ENCODE measurements at places on chromosomes 12 and 14.

DNA sequence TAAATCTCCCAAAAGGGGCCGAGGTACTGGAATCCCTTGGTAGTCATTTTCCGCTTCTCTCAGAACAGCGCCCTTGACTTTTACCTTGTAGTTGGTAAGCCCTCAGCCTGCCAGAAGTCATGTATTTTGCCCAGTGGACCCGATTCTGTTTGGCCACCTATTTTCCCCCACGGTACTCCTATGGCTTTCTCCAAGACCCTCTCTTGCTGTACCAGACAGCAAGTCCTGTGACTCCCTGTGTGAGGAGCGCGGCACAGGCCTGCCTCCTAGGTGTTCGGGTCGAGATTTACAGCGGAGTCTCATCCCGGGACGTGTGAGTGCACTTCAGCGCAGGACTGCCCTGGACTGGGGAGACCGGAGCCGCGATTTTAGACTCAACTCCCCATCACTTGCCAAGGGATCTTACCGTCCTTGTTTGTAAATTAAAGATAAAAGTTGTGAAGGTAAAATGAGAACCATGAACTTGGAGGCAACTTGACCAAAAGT, 1.1 kb upstream of the MBD6 start:
- no peak for DNase-seq

DNA sequence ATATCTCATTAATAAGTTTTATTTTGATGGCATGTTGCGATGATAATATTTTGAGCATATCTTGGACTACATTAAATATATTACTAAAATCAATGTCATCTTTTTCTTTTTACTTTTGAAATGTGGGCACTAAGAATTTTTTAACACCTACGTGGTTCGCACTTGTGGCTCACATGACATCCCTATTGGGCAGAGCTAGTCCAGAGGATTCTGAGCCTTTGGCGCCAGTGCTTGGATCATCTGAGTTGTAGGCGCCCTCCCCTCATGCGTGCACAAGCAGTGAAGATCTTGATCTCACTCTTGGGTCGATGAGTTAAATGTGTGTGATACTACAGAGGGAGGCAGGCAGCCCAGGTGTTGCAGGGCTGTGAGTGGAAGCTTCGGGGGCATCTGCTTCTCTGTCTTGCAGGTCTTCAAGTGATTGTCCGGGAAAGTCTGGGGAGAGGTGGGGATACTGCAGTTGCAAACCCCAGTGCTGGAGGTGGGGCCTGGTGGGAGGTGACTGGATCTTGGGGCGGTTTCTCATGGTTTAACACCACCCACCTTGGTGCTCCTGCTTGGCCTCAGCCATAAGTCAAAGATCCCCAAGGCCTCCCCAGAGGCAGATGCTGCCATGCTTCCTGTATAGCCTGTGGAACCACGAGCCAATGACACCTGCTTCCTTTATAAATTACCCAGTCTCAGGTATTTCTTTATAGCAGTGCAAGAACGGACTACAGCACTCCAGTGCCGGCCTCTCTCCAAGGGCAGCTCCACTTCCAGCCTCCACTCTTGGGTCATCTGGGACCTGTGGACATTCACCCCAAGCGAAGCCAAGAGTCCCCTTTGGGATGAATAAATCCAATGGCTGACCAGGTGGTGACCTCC, 46.1 kb upstream of the PPP2R5C start:
- DNase-seq = no peak

DNA sequence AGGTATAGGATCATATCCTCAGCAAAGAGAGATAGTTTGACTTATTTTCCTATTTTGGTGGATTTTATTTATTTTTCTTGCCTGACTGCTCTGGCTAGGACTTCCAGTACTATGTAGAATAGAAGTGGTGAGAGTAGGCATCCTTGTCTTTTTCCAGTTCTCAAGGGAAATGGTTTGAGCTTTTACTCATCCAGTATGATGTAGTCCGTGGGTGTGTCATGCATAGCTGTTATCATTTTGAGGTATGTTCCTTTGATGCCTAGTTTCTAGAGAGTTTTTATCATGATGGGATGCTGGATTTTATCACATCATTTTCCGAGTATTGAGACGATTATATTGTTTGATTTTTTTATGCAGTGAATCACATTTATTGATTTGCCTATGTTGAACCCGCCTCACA, 97.2 kb downstream of the MGAT4C start:
- DNase-seq = no peak

- no peak for DNase-seq
Observed at GRCh38 chr12:26266881-26267280, 71.5 kb downstream of the SSPN start.

DNA sequence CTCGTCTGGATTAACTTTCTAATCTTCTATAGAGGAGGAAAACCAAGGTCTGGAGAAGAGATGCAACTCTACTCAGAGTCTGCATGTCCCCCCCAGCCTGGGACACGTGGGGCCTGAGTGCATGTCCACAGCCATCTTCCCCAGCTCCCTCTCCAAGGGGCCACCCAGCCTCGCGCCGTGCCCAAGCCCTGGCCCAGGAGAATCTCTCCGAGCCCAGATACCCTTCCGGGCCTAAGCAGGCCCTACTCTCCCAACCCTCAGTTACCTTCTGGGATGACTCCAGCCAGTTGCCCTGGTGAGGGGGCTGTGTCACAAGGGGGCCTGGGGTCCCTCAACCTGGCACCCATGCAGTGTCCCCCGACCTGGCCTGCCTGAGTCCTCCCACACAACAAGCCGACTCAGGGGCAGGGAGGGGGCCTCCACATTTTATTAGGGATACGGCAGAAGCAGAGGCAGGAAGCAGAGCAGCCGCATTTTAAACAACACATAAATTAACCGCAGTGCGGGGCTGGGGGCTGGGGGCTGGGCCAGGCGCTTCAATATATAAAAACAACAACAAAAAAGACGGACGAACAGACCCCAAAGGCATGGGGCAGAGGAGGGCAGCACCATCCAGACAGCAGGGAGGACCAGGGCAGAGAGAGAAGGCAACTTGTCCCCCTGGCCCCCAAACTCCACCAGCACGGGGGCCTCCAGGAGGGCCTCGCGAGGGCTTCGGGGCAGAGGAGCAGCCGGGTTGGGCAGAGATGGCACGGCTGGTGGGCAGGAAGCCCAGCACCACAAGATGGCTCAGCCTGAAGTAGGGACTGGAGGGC, 37.3 kb downstream of the NCKAP5L start:
- DNase-seq = no peak

- DNase-seq = no peak
Observed at GRCh38 chr12:112007945-112008344, 5.0 kb downstream of the TMEM116 start.

- no peak for DNase-seq
Observed at GRCh38 chr12:28993720-28994119, 155.4 kb upstream of the FAR2 start.

- DNase-seq = no peak
Observed at GRCh38 chr12:47554046-47554653, 151.7 kb downstream of the RPAP3 start.

GRCh38 chr14:98959410-98959809, 312.6 kb downstream of the BCL11B start:
- DNase-seq = no peak

- no peak for DNase-seq
Observed at GRCh38 chr14:70269582-70269981, 80.8 kb upstream of the SLC8A3 start.

- DNase-seq = no peak
Observed at GRCh38 chr14:99426813-99427346, 53.8 kb downstream of the SETD3 start.

DNA sequence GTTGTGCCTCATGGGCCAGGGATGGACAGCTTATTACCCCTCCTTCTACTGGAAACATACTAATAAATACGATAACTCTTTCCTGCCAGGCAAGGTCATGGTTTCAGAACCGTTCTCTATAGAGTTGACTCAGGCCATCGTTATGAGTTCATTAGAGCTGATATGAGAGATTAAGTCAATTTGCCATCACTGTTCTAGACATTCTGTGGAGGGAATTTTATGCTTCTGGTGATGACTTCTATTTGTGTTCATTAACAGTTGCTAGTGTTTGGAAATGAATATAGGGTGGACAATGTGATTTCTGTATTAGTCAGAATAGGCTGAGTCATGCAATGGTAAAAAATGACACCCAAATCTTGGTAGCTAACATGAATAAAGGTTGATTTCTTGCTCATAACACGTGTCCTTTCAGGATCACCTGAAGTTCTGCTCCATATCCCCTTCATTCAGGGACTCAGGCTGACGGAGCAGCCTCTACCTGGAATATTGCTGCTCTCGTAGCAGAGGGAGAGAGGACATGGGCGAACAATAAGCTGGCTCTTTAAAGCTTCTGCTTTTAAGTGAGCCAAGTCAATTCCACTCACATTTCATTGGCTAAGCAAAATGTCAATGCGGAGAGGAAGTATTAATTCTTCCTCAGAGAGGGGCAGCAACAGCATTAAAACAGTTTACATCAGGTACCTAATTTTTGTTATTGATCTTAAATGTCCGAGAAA, 18.5 kb upstream of the TBPL2 start:
- no peak for DNase-seq

GRCh38 chr14:85532374-85533022, 2.6 kb downstream of the FLRT2 start:
- no peak for DNase-seq

- DNase-seq = no peak
Observed at GRCh38 chr12:81797100-81797499, 38.0 kb upstream of the PPFIA2 start.

- DNase-seq = no peak
Observed at GRCh38 chr14:100107236-100107635, 42.0 kb downstream of the EVL start.

DNA sequence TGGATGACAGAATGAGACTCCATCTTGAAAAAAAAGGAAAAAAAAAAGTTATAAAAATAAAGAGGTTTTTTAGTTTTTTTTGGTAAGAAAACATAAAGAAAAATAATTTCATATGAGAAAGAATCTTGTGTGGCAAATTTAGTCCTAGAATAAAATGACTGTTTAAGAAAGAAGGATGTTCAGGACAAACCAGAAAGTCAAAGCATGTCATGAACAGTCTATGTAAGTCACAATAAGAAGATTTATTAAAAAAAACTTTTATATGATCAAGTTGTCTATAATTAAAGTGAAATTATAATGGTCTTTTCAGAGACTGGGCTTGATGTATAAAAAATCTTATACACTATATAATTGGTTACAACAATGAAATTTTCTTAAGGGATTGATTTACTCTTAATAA, 68.1 kb upstream of the HECTD1 start:
- DNase-seq = no peak

DNA sequence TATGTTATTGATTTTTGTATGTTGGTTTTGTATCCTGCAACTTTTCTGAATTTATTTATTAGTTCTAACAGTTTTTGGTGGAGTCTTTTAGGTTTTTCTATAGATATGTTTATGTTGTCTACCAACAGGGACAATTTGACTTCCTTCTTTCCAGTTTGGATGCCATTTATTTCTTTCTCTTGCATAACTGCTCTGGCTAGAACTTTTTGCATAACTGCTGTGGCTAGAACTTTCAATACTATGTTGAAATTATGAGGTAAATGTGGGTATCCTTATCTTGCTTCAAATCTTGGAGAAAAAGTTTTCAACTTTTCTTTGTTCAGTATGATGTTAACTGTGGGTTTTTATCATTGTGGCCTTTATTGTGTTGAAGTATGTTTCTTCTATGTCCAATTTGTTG, 39.9 kb upstream of the PLBD1 start:
- no peak for DNase-seq

- no peak for DNase-seq
Observed at GRCh38 chr12:101563212-101563611, 31.6 kb upstream of the MYBPC1 start.

DNA sequence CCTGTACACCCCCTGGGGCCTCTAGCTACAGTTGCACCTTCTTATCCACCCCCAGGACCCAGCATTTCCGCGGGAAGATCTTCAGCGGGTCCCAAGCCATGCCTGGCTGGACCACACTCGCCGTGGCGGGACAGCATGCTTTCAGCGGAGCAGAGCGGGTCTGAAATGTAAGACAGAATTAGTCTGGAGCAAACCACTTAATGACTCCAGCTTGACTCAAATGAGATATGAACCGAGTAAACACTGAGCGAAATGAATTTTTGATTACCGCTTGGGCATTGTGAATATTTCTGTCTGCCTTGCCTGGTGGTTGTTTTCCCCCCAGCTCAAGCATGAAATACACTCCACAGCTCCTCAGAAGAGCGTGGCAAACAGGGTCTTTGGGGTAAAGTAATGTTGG, 60.8 kb downstream of the SLC24A4 start:
- no peak for DNase-seq

GRCh38 chr12:17304503-17305347, 698.8 kb upstream of the LMO3 start:
- no peak for DNase-seq

GRCh38 chr12:3622021-3622821, 130.7 kb downstream of the CRACR2A start:
- no peak for DNase-seq

DNA sequence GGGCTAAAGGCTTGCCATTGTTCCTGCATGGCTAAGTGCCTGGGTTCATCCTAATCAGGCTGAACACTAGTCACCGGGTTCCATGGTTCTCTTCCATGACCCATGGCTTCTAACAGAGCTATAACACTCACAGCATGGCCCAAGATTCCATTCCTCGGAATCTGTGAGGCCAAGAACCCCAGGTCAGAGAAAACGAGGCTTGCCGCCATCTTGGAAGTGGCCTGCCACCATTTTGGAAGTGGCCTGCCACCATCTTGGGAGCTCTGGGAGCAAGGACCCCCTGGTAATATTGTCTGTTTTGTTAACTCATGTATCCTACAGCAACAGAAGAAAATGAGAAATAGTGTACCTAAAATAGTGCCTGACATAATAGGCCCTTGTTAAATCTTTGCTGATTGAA, 92.7 kb downstream of the ADAMTS20 start:
- DNase-seq = no peak

GRCh38 chr14:100577321-100577985, 9.8 kb downstream of the BEGAIN start:
- no peak for DNase-seq

GRCh38 chr14:28603606-28604005, 163.0 kb upstream of the FOXG1 start:
- DNase-seq = no peak
